ENCODE measurements at places on chromosomes 7 and 10.
A peak's percentile ranks its signal among the peaks of the same experiment; 100 is the strongest.

DNA sequence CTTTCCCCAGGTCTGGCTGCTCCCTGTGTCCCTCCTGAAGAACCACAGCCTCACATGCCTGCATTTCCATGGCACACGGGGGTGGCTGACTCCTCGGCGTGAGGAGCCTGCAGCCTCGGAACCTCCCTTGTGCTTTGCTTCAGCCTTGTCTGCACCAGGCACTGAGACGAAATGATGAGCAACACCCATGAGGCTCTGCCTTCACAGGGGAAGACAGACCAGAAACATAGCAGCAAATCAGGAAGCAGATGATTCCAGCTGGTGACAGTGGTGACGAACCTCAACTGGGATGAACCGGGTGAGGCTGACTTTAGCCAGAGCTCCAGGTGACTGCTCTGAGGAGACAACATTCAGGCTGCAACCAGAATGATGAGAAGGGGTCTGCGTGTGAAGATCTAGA lies 84.5 kb upstream of the SMNDC1 start:
- no peaks in the 10 kb centered on the region for H3K27me3 ChIP-seq
- DNase-seq = no peak
- no peak overlapping the region for H3K4me3 ChIP-seq
- H3K4me1 ChIP-seq = peaks cover 54% of the 10 kb centered on the region

DNA sequence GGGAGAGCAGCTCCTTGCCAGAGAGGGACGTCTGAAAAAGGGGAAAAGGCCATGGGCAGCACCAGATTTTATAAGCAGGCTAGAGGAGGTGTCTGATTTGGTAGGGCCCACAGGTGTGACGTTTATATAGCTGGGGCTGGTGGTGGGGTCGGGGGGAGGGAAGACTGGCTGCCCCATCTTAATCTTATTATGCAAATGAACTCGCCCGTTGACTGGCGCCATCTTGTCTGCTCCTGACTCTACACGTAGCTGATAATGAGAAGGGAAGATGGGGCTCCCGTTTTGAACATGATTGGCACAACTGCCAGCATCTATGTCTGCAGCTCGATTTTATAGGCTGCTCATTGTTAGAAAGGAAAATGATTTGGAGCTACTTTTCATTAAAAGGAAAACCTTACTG lies 28.6 kb upstream of the CADPS2 start:
- H3K4me1 ChIP-seq = no peaks in the 10 kb centered on the region
- no peak for DNase-seq
- no peak overlapping the region for H3K27ac ChIP-seq
- no peaks in the 10 kb centered on the region for H3K27me3 ChIP-seq
- H3K36me3 ChIP-seq = no peaks in the 10 kb centered on the region

DNA sequence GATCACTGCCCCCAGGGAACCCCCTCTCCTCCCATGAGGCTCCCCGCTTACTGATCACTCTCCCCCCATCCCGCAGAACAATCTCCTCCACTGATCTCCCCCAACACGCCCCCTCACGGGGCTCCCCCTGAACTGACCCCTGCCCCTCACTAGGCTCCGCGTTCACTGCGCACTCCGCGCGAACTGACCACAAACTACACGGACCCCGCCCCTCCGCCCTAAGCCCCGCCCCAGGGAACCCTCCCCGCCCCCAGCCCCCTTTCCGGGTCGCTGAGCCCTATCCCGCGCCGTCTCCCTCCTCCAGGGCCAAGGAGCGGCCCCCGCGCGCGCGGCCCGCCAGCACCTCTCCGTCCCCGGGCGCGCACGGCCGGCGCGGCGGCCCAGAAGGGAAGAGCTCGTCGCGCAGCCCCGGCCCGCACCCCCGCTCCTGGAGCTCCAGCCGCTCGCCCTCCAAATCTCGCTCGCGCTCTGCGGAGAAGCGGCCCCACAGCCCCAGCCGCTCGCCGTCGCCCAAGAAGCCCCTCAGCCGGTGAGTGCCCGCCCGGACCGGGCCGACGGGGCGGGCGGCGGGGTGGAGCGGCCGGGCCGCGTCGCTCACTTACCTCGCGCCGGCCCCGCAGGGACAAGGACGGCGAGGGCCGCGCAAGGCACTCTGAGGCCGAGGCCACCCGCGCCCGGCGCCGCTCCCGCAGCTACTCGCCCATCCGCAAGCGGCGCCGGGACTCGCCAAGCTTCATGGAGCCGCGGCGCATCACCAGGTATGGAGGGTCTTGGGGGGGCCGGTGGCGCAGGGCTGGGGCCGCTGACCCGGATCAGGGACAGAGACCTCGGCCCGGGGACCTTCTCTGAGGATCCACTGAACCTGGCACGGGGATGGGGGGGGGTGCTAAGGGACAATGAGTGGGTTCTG lies 19.9 kb upstream of the HSPB1 start:
- DNase-seq = peak; percentile 73
- H3K36me3 ChIP-seq = peaks cover 2% of the 10 kb centered on the region
- no peak overlapping the region for H3K27ac ChIP-seq

DNA sequence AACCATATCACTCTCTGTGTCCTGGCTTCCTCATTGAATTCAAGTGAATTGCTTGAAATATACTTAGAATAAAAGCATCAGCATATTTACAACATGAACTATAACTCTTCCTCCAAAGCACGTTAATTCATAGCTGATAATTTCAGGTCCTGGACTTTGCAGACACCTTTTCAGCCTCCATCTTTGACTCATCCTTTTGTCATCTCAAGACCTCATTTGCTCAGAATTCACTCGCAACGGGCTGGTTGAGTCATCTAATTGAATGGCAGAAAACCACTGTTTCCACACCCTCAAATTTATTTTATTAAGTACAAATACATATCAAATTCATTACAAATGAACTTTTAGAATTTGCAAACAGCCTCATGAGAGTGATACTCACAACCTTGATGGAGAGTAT lies 545.7 kb downstream of the GATA3 start:
- no peaks in the 10 kb centered on the region for H3K36me3 ChIP-seq
- H3K27me3 ChIP-seq = no peaks in the 10 kb centered on the region
- no peak for DNase-seq

GRCh38 chr10:52571516-52572182 lies 200.9 kb downstream of the MBL2 start:
- no peak overlapping the region for H3K27ac ChIP-seq
- no peaks in the 10 kb centered on the region for H3K27me3 ChIP-seq
- DNase-seq = no peak
- no peaks in the 10 kb centered on the region for H3K4me1 ChIP-seq
- H3K4me3 ChIP-seq = no peak overlapping the region
- H3K36me3 ChIP-seq = no peaks in the 10 kb centered on the region

GRCh38 chr10:90930070-90930837 lies 9.4 kb upstream of the ANKRD1 start:
- DNase-seq = no peak
- H3K27ac ChIP-seq = no peak overlapping the region
- H3K4me1 ChIP-seq = peaks cover 4% of the 10 kb centered on the region

GRCh38 chr7:42238709-42239366 lies 1.8 kb upstream of the GLI3 start:
- no peaks in the 10 kb centered on the region for H3K36me3 ChIP-seq
- H3K27ac ChIP-seq = no peak overlapping the region
- H3K4me3 ChIP-seq = peak overlapping the region; percentile 81
- DNase-seq = no peak
- peaks cover 5% of the 10 kb centered on the region for H3K4me1 ChIP-seq
- H3K27me3 ChIP-seq = peaks cover 57% of the 10 kb centered on the region
